ENCODE measurements at places on chromosomes 4 and X.

- peak; percentile 38 for DNase-seq
These were observed 61.3 kb downstream of the CENPC start for GRCh38 chr4:67483868-67484602.

- no peak for DNase-seq
These were observed 146.7 kb downstream of the CHIC2 start for GRCh38 chr4:53917729-53918128.

GRCh38 chr4:7894098-7894676 lies 45.5 kb downstream of the AFAP1 start:
- no peak for DNase-seq

- DNase-seq, result no peak
These were observed 69.3 kb downstream of the AMMECR1 start for GRCh38 chrX:110248578-110248977.

DNA sequence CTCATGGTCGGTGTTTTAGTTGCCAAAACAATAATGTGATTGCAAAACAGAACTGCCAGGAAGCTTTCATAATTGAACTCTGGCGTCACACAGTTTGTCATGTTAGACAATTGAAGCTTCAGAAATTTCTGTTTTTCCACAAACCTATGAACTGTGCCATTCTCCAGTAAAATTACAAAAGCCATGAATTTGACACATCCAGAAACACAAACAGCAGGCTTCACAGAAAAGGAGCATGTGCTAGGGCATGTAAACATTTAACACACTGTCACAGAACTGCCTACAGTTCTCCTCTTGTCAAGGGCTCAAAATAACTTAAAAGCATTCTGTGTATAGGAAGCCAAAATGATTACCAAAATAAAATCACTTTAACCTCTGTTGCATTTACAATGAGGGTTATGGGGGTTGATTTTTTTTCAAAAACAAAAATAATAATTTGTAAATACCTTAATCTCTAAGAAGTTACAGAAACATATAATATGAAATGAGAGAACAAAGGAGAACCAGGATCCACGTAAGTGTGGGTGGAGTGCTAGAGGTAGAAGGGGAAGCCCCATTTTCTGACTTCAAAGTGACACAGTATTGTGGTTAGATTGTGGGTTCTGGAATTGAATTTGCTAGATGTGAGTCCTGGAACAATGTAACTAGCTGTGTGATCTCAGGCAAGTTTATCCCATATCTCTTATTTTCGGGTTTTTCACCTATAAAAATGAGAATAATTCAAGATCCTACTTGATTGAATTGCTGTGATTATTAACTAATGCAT lies 295.0 kb downstream of the CENPC start:
- DNase-seq, result no peak

- no peak for DNase-seq
These were observed 123.9 kb downstream of the SLC7A11 start for GRCh38 chr4:138118270-138118669.
